Astrocyte of the cerebellum (primary cell): ENCODE measurements at places on chromosomes 7 and 10.

DNA sequence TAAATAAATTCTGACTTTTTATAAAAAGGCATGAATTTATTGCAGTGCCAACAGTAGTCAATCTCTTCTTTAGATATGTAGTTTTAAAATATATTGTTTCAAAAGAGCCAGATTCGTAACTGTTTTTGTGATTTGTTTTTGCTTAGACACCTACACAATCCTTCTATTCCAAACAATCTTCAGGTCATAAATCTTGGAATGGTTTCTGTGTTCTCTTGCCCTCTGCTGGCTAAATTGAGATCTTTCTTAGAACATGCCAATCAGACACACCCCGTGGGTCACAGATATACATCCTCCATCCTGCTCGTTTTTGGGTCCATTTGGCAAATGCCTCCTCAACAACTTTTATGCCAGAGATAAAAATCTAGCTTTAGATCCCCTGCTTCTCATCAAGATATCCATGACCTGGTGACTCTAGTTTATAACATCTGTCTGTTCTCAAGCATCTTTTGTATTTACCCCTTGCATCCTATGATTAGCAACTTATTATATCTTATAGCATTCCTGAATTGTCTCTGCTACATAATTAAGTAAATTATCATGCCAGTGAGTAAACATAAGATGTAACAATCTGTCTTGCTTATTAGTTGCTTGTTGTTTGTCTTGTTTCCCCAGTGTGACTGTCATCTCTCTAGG is 35.3 kb upstream of the IFRD1 start:
- DNase-seq, result no peak

DNA sequence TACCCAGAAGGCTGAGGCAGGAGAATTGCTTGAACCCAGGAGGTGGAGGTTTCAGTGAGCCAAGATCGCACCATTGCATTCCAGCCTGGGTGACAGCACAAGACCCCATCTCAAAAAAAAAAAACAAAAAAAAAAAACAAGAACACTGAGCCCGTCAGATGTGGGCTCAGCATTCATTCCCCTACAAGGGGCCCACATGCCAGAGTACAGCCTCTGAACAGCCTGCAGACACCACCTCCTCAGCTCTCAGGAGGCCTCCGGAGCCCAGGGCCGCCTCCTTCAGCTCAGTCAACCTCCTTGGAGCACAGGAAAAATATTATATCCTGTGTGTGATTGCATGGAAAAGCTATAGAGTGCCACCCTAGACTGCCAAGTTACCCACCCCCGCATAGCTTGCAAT is 112.3 kb downstream of the ABLIM1 start:
- DNase-seq, result no peak

DNA sequence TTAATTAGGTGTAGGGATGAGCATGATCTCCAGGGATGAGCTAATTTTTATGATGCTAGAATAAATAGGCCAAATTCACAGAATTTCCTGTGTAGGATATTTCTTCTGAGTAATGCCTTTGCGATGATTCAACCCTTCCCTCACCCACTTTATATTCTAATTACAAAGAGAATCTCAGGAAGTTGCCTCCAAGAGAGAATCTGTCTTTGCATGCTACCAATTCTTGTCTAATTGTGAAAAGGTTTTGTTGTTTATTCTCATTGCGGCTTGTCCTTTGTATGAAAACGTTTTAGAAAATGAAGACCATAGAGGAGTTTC is 6.3 kb downstream of the C7orf57 start:
- peak; percentile 19 for DNase-seq

GRCh38 chr7:132113536-132114371 is 462.5 kb downstream of the PLXNA4 start:
- no peak for DNase-seq

DNA sequence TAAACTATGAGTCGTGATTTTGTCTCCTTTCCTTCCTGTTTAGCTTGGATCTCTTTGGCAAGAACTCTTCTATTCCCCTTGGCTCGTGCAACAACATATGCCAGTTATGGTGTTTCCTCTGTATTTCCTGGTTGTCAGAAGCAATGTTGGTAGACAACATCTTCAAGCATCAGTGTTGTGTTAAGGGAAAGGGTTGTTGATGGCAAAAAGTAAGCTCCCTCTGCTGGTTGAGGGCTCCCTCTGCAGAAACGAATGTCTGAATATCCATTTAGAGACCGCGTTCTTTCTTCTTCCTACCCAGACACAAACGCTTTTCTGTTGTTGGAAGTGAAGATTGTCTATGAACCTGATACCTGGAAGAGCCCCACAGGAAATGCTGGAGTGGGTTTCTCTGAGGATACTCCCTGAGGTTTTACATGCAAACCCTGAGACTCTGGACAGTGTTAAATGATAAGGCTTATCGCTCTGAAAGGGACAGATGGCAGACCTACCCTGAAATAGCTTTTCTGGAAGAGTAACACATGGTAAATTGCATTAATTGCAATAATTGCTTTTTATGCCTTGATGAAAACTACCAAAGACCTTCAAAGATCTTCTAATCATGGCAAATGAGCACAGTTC is 23.5 kb upstream of the C1QL3 start:
- DNase-seq, result no peak

DNA sequence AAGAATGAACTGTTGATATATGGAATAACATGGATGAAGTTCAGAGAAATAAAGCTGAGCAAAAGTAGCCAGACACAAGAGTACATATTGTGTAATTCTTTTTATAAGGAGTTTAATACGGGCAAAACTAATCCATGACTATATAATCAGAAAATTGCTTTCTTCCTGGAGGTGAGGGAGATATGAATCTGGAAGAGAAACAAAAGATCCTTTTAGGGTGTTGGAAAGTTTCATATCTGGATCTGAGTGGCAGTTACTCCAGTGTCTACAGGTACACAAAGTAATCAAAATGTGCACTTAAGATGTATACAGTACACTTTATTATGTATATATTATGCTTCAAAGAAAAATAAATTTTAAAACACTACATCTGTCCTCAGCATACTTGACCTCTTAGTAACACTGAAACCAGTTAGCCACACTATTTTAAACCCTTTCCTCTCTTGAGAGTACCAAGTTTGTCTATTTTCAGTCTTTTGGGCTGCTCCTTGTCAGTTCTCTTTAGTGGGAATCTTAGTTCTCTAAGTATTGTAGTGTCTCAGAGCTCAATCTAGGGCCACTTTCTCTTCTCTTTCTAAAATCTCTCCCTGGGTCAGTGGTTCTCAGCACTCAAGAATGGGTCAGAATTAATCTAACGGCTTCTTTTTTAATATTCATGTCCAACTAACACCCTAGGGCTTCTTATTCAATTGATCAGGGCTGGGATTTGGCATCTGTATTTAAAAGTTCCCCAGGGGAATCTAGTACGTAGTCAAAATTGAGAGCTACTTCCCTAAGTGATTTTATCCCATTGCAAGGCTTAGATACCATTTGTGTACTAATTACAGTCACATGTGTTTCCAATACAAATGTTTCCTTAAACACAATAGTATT is 4.3 kb upstream of the LIPF start:
- no peak for DNase-seq

DNA sequence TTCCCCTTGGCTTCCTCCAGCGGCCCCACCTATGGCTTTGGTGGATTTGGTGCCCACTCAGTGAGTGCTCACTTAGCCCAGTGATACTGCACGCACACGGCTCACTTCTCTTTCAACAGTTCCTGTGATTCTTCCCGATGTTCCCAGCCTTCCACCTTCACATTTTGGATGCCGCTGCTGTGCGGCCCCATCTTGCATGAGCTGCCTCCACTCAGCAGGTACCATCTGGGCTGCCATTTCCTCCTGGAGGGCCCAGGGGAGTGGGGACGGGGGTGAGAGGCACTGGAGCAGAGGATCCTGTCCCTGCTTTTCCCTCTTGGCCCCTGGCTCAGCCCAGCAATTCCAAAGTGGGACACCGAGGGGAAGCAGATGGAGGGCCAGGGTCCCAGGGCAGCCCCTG is 323.3 kb upstream of the ZNF32 start:
- no peak for DNase-seq

- DNase-seq, result no peak
Measured at GRCh38 chr7:9120331-9120730, 686.9 kb downstream of the NXPH1 start.

- no peak for DNase-seq
Measured at GRCh38 chr7:30304177-30304884, 19.9 kb downstream of the ZNRF2 start.

DNA sequence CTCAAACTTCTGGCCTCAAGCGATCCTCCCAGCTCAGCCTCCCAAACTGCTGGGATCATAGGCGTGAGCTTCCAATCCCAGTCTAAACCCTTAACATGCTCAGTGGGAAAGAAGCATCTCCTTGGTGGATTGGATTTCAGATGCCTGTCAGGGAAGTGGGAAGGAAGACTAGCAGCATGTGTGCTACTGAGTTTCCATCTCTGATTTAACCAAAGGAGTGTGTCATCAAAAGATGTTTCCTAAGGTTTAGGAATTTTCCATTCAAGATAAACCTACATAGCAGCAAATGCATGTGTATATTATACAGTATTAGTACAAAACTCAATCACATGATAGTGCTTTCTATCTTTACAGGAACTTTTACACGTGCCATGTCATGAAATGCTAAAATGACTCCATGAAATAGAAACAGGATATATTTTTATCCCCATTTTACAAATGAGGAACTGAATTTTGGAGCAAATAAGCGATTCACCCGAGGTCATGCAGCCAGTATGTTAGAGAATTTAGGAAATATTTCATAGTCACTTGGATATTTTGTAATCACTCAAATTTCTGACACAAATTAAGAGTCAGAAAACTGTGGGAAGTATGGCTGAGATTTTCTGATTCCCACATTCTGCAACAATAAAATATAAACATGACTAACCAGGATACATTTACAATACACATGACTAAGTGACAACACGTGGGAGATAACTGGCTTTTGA is 11.4 kb upstream of the TMEM26 start:
- DNase-seq, result peak; percentile 18

- DNase-seq, result no peak
Measured at GRCh38 chr7:109890622-109891021, 1200.3 kb upstream of the LRRN3 start.

DNA sequence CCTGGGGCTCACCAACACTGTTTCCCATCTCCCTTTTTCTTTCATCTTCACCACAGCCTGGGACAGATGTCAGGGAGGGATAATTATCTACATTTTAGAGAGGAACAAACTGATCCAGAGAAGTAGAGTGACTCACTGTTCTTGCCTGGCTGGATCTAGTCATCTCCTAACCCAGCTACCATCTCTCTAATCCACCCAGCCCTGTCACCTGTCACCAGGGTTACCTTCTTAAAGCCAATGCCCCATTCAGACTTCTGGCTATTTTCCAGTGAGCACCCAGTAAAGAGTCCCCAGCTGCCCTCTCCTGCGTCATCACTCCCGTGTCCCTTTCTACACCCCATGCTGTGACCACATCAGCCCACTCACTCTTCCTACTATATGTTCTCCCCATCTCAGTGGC is 68.4 kb upstream of the DUSP5 start:
- DNase-seq, result no peak

DNA sequence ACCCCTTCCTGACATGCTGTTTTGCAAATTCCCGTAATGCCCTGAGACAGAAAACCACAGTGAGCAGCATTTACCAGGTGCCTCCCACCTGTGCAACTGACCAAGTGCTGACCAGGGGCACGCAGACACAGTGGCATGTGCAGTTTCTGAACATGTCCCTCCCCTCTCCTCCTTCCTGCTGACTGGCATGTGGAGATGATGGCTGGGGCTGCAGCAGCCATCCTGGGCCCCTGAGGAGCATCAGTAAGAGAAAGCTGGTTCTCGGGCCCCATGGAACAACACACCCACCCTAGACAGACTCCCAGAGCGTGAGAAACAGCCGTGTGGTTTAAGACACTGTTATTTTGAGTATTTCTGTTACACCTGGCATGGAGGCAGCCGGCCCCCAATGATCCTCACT is 66.2 kb upstream of the PDGFA start:
- no peak for DNase-seq

DNA sequence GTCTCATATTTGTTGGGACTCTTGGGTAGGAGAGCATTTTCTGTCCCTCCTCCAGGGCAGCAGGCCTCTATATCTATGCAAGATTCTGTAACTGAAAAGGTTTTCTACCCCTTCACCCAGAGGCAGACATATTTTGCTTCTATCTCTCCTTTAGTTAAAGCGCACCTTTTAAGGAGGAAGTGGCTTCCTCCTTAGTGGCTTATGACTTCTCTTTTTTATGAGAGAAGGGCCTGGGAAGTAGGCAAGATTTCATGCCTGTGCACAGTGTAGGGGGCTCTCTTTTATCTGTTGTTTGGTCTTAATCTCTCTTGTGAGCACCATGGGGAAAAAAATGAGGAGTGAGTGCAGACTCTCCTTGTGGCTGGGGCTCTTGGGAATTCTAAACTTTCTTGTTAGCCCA is 122.1 kb downstream of the LRMDA start:
- no peak for DNase-seq

DNA sequence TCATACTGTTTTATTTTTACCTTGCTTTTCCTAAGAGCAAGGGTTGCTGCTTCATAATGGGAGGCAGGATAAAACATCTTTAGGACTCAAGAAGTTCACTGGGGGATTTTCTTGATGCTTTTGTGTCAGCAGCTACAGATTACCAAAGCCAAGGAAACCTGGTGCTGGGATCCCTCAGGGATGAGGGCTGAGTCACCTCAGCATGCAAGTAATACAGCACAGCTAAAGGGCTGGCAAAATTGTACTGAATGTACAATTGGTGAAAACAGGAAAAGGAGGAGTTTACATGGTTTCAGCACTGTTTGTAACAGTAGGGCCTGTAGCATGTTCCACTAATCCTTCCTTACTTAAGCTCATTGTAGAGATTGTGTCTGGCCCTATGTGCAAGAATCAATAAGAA is 1056.8 kb downstream of the SORCS1 start:
- DNase-seq, result no peak

DNA sequence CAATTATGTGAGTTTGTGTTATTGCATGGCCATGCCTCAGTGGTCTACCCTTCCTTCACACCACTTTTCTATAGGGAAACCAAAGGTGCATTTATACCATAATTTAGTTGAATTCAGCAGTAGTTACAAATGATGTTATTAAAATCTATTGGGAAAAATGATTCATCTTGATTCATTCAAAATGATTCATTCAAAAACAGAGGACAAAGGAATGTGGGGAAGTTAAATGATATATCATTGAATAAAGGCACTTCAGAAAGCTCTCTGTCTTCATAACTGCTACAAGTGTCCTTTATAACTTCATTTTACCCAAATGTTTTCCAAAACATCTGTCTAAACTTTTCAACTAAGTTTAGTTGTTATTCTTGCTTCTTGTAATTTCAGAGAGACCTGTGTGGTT is 722.9 kb downstream of the GRM8 start:
- DNase-seq, result no peak

- DNase-seq, result no peak
Measured at GRCh38 chr7:88165697-88166096, 54.1 kb downstream of the SRI start.

- DNase-seq, result no peak
Measured at GRCh38 chr7:67343572-67343971, 346.9 kb downstream of the TYW1 start.
